ENCODE measurements at places on chromosomes 13 and 19.

DNA sequence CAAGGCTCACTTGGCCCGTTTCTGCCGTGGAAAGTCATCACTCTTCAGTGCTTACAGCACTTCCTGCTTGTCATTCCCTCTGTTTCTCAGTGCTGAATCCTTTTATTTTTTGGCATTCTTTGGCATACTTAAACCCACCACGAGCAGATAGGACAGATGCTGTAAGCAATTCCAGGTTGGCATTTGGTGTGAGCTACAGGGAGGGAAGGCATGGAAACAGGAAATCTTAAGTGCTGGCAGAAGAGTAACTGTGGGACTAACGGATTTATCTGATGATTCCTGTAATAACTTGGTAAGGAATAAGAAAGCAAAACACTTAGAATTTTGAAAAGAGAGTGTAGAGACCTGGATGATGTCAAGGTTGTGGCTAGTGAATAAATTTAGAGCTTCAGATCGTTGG, 273.4 kb downstream of the GPC6 start:
- DNase-seq, result no peak

- DNase-seq, result peak; percentile 13
Measured at GRCh38 chr13:27679896-27680295, 58.2 kb downstream of the POLR1D start.

- DNase-seq, result no peak
Measured at GRCh38 chr19:50361290-50362029, 4.0 kb downstream of the NAPSA start.

DNA sequence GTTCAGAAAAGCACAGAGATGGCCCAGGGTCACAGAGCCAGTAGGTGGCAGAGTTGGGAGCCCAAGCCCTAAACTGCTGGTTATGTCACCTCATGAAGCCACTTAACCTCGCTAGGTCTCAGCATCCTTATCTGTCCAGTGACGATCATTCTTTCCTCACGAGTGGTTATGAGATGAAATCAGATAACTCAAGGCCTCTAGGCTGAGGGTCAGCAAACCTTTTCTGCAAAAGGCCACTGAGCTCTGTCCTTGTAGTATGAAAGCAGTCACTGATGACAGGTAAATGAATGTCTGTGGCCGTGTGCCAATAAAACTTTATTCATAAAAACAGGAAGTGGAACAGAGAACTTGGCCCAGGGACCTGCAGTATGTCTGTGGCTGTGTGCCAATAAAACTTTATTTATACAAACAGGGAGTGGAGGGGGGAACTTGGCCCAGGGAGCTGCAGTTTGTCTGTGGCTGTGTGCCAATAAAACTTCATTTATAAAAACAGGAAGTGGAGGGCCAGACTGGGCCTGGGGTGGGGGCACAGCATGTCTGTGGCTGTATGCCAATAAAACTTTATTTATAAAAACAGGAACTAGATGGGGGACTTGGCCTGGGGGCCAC, 71.2 kb downstream of the GNG7 start:
- DNase-seq, result no peak

DNA sequence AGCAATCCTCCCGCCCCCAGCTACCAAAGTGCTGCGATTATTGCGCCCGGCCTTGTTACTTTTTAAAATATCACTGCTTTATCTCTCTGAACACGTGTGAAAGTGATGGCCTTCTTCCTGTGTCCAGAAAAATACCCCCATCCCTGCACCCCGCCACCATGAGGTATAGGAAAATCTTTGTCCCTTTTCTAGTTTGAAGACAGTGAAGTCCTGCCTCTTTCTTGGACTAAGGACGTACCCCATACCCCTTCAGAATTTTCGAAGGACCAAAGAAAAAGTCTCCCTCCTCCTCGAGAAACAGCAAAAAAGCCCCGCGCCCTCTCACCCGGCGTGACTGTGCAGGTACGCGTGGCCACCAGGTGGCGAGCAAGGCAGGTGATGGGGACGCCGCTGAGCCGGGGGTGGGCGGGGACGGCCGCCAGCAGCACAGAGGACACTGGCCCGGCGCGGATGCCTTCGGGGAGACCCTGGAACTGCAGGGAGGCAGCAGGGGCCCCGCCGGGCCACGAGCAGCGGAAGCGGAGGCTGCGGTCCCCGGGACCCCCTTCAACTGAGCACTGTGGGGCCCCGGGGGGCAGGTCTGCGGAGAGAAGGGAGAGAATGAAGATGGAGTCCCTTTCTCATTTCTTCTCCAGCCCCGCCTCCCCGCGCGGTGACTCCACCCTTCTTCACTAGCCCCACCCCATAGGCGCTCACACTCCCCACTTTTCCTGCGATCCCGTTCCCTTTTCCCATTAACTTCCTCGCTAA, 3.2 kb downstream of the VSIG10L start:
- DNase-seq, result peak; percentile 90

GRCh38 chr13:92412996-92413395, 813.6 kb upstream of the GPC6 start:
- DNase-seq, result no peak

GRCh38 chr19:30692181-30692811, 320.1 kb downstream of the ZNF536 start:
- DNase-seq, result no peak

DNA sequence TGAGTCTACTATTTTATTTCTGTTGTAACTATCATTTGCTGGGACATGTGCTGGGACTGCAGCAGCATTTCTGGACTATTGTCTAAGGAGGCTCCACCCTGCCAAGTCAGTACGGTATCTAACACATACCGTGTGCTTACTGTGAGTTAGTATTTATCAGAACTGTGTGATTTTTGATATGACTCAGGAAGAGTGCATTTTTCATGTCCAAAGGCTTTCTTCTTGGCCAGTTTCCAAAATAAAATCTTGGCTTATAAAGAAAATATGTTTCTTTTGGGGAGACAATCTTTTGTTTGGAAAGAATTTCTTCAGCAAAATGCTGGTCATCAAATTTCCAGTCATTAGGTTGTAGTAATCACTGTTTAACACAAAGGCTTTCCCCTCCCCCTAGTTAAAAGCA, 11.6 kb downstream of the PARP4 start:
- no peak for DNase-seq

GRCh38 chr19:57110592-57111328, 9.0 kb upstream of the USP29 start:
- peak; percentile 1 for DNase-seq

DNA sequence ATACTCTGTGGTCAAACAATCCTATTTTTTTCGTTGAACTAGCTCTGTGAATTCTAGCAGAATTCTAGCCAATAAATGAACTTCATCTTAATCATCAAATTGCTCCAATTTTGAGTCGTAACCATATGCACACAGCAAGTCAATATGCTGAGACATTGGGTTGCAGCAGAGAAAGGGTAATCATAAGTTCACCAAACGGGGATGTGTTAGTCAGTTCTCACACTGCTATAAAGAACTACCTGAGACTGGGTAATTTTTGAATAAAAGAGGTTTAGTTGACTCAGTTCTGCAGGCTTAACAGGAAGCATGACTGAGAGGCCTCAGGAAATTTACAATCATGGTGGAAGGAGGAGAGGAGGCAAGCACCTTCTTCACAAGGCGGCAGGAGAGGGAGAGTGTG, 67.7 kb upstream of the ABCC4 start:
- DNase-seq, result no peak

GRCh38 chr13:101473458-101473857, 21.0 kb downstream of the ITGBL1 start:
- peak; percentile 45 for DNase-seq

- peak; percentile 76 for DNase-seq
Measured at GRCh38 chr19:41951686-41952172, 7.4 kb downstream of the RABAC1 start.

DNA sequence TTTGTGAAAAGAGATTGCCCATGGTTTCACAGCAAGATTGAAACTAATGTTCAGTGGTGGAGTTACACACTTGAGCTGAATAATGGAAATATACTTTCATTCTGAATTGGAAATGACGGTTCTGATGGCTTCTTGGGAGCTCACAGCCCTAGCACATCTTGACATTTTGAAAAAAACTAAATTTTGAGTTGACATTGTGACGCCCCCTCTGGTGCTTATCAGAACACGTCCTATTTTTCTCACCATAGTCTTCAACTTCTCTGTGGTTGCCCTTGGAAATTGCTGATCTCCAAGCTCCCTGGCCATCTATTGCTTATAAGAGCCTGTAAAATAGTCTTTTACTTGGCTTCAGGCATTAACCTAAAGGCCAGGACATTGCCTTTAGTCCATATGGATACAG, 202.1 kb downstream of the OXGR1 start:
- DNase-seq, result no peak

DNA sequence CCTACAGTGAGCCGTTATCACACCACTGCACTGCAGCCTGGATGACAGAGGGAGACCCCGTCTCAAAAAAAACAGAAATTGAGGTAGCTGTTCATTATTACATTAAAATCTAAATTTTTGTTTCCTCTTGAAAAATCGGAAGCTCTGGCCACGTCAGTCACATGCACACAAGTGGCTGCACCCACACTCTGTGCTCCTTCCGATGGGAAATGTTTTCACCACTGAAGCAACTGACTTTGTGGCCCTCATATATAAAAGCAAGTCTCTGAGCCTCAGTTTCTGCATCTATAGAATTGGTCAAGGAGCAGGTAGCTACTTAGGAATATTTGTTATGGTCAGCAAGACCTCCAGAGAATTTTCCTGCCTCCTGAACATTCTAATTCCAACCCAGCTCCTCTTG, 4.5 kb downstream of the LRRC25 start:
- no peak for DNase-seq

GRCh38 chr13:75372923-75373841, 108.8 kb downstream of the TBC1D4 start:
- no peak for DNase-seq

DNA sequence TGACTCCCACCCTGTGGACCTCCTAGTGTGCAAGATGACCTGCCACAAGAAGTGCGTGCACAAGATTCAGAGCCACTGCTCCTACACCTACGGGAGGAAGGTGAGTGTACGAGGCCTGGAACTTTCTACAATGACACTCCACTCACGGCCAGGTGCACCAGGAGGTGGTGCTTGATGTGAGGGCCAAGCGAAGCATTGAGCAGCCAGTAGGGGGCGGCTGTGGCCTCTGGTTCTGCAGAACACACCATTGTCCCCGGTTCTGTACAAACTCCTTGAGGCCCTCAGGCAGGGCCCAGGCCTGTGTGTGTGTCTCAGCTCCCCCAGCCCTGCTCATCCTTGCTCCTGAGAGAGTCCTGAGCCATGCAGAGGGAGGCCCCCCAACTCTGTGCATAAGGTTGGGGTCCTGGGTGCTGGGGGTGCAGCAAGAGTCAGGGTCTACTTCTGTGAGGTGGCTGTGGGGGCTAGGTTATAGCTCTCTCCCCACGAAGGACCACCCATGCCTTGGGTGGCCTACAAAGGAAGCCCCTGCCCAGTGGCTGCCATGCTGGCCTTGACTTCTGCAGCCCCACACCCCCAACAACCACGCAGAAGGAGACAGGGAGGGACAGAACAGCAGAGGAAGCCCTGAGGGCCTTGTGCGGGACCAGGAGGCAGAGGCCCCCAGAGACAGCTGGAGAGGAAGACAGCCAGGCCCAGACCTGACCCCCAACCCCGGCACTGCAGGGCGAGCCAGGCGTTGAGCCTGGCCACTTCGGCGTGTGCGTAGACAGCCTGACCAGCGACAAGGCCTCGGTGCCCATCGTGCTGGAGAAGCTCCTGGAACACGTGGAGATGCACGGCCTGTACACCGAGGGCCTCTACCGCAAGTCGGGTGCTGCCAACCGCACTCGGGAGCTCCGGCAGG, 9.7 kb upstream of the USE1 start:
- DNase-seq, result peak; percentile 52

DNA sequence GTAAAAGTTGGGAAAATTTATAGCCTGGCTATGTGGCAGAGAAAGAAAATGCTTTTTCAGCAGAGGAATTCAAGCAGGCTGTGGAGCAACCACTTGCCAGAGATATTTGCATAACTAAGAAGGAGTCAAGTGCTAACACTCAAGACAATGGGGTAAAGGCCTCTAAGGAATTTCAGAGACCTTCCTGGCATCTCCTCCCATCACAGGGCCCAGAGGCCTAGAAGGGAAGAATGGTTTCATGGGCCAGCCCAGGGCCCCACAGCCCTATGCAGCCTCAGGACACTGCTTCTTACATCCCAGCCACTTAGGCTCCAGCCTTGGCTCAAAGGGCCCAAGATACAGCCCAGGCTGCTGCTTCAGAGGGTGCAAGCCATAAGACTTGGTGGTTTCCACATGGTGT, 14.3 kb downstream of the SLC15A1 start:
- no peak for DNase-seq

GRCh38 chr13:52978989-52979388, 49.6 kb upstream of the OLFM4 start:
- no peak for DNase-seq

- DNase-seq, result peak; percentile 91
Measured at GRCh38 chr13:73335210-73335609, 276.4 kb downstream of the KLF5 start.

DNA sequence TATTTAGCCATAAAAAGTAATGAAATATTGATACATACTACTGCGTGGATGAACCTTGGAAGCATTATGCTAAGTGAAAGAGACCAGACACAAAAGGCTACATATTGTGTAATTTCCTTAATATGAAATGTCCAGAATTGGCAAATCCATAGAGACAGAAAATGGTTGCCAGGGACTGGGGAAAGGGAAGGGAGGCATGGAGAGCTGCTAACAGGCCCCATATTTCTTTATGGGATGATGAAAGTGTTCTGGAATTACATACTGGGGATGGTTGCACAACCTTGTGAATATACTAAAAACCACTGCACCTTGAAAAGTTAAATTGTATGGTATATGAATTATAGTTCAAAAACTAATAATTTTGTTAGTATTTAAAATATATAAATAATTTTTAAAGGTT, 3.6 kb downstream of the IFT88 start:
- DNase-seq, result peak; percentile 33

DNA sequence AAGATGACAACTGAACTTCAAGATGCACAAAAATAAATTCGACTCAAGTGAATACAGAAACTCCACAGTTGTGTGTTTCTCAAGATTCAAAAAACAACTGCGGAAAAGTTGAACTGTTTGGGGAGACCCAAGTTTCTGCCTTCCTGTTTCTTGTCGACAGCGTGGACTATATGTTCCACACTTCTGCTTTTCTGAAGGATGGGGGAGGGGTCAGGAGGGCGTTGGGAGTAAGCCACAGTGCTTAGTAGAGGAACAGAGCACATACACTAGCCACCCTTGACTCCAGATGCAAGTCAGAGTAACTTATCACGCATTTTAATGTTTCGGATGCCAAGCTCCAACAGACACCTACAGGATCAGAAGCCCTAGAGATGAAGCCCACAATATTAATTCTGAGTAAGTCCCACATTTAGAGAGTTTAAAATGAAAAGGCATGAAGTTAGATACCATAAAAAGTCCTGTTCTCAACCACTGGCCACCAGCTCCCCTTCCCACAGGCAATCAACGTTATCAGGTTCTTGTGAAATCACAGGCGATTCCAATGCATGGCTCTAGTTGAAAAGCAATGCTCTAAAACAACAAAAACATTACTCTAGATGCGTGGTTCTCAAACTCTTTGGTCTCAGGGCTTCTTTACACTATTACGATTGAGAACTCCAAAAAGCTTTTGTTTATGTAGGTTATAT, 4.2 kb downstream of the TUBGCP3 start:
- no peak for DNase-seq

- DNase-seq, result no peak
Measured at GRCh38 chr13:55410398-55411330, 1730.1 kb upstream of the PRR20A start.

GRCh38 chr13:32731576-32731975, 145.3 kb downstream of the PDS5B start:
- DNase-seq, result peak; percentile 45

Data from mesenchymal stem cell (in vitro differentiated cells and primary cell).